ENCODE measurements at places on chromosomes 1 and 21. TPM values are rescaled to one million over a fixed set of nuclear protein-coding genes. Genes with fewer than 3 reads are reported as not detected.

DNA sequence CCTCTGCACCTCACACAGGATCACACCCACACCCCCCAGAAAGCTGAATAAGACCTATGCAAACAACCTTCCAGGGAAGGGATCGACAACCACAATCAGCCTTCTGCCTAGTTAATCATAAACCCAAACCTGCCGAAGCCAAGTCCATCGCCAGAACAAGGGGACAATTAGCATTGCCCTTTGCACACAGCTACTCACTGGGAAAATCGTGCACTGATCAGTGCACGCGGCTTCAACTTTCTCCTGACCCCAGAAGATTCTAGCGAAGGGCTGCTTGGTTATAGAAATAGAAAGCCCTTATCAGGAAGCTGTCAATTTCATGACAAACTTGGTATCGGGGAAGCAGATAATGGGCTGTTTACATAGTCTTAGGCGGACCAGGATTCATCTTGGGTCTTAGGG is 29.5 kb downstream of the RUNX1 start:
- no peak for DNase-seq

SYPL2 gene
- polyA plus RNA-seq, result 9.3 TPM

DNA sequence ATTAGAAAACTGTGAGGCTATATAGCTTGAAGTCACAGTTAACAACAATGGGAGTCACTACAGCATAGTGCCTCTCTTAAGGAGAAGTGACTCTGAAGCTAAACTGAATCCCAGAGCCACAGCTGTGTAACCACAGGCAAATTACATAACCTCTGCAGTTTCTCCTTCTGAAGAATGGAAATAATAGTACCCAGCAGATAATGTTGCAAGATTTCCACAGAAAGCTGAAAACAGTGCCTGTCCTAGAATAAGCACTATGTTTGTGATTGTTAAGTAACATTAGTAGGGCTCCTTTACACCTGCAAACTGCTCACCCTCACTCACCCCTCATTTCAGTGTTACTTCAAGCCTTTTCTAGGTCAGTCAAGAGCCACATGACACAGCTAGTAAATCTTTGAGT is 886.7 kb downstream of the PLA2G4A start:
- DNase-seq, result no peak

DNA sequence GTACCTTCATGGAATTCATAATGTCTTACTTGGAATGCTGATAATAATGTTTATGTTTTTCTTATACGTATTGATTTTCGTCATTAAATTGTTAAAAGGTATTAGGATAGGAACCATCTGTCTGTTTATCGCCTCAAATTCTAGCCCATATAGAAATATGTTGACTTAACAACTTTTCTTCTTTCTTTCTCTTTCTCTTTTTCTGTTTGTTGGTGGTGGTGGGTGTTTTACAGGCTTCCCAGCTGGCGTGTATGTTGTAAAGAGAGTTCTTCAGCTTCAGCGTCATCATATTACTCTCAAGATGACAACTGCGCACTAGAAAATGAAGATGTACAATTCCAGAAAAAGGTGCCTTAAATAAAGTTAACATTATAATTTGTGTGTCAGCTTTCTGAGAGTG is 18.3 kb downstream of the SUCO start:
- DNase-seq, result no peak

ITGB2 gene
- 7.4 TPM for polyA plus RNA-seq
